NCI-H1417 (cell line): ENCODE measurements at places on chromosomes 6 and 20.

GRCh38 chr6:170010665-170011203 is 259.3 kb downstream of the ERMARD start:
- DNase-seq = no peak

GRCh38 chr6:40444312-40444711 is 142.9 kb downstream of the LRFN2 start:
- DNase-seq = no peak

- DNase-seq = peak; percentile 82
Observed at GRCh38 chr6:10521104-10521808, at the start of gene GCNT2. Gene GCNT2 (plus strand): TSS chr6:10521351. CDS start chr6:10528912, 7,561 bp downstream.

- no peak for DNase-seq
Observed at GRCh38 chr6:111952821-111953540, 79.7 kb upstream of the FYN start.

DNA sequence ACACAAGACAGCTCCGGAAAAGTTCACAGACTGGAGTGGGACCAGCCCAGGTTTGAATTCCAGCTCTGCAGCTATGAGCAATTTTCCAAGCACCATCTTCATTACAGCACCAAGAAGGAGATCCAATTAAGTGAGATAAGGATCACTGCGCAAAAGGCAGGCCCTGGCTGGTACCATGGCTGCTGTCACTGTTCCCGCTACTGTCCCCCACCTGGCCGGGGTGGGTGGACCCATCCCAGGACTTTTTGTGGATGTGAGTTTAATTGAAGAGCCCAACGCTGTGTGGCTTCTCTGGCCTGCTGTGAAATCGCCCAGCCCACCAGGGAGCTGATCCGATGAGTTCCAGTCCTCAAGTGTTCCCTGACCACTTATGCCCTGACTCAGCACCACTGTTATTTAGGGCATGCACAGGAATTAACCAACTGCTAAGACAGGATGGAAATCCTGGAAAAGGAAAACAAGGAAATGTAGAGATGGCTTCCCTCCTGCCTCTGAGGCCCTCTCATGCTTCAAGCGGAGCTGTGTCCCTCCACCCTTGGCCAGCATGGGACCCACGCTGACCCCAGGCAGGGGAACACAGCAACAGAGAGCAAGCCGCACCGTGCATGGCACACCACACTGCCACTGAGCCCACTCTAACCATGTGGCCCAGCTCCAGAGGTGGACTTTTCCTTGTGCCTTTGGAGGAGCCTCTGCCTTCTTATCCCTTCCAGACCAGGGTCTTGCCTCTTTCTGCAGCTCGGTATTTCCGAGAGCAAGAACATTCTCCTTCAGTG is 150.0 kb upstream of the CST7 start:
- DNase-seq = no peak

GRCh38 chr20:46265539-46265938 is 42.8 kb downstream of the CDH22 start:
- no peak for DNase-seq

- no peak for DNase-seq
Observed at GRCh38 chr6:63788569-63788968, 153.0 kb downstream of the PHF3 start.

GRCh38 chr6:166757232-166758135 is 130.4 kb upstream of the RPS6KA2 start:
- peak; percentile 30 for DNase-seq

GRCh38 chr6:71420693-71421328 is 132.2 kb downstream of the OGFRL1 start:
- peak; percentile 92 for DNase-seq

DNA sequence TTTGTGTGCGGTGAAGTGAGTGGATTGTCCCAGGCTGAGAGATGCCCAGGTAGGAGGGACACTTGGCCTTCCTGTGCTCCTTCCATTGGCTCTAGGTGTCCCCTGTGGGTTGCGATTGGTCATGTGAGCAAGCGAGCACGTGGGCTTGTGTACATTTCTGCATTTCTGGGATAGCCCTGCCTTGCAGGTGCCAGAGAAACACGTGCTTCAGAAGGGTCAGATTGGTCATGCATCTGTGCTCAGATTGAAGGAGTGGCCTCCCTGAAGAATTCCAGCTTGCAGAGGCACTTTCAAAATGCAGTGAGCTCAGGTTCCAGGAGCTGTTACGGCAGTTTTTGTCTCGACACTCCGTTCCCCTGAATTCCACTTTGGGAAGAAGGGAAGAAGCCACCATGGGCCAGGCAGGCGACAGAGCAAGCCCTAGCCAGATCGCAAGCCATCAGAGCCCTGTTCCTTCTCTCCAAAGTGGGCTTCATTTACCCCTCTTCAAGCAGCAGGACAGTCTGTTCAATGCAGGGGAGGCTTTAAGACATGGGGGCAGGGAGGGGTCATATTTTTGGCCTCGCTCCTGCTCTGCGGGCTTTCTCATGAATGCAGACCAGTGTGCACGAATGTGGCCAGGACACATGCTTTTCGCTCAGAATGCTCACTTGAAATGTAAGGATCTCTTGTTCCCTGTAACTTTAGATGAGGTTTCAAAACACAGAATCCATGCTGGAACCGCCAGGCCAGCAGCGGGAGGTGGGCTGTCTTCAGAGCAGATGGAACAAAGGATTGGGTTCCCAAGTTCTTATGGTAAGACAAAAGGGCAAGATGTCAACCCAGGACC is 78.6 kb upstream of the AKAP12 start:
- DNase-seq = no peak

DNA sequence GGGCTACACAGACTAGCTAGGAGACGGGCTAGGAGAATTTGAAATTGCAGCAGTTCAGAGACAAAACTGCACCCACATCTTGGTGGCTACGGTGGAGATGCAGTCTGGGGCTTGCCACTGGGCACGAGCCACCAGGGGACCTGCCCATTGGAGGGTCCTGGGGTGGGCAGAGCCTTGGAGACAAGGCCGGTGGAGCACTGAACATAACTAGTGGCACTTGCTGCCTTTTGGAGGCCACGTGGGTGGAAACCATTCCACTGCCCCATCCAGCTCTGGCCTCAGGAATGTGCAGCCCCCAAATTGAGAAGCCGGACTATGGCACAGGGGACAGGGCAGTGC is 113.4 kb downstream of the NFATC2 start:
- no peak for DNase-seq

GRCh38 chr6:89183294-89183693 is 33.9 kb downstream of the GABRR1 start:
- DNase-seq = no peak

DNA sequence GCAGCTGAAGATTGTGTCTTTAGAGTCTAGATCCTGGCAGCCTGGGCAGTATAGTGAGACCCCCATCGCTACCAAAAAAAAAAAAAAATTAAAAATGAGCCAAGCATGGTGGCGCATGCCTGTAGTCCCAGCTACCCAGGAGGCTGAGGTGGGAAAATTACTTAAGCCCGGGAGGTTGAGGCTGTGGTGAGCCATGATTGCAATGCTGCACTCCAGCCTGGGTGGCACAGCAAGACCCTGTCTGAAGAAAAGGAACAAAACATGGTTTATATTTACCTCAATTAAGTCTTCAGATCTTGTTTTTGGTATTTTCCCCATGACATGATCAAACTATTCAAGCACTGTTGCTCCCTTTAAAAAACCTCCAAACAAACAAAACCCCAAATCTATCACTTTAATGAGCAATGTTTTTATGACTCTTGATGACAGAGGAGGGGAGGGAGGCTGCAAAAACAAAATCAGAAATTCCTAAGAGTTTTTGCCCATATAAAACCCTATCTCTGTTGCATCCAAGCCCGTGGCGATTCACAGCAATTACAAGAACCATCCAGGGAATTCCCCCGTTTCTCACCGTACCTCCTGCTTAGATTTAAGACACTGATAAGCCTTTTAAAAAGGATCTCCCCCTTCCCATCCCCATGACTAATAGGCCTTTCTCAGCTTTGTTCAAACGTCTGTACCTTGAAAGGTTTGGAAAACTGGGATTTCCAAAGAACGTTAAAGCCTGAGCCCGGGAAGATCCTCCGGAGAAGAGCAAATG is 259.9 kb downstream of the BMP7 start:
- no peak for DNase-seq

GRCh38 chr20:17560344-17561074 is 9.4 kb upstream of the DSTN start:
- no peak for DNase-seq

DNA sequence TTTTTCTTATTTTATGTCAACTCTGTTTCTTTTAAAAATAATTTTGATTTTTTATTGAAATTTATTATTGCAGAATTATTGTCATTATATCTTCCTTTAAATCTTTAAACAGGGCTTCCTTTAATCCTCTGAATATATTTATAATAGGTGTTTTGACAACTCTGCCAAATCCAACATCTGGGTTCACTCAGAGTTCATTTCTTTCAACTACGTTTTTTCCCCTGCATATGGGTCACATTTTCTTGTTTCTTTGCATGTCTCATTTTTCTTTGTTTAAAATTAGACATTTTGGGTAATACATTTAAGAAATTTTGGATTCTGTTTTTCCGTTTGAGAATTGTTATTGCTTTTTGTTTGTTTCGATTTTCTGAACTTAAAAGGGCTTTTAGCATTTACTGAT is 655.1 kb upstream of the CITED2 start:
- no peak for DNase-seq

GRCh38 chr6:159557031-159557430 is 136.0 kb downstream of the SOD2 start:
- DNase-seq = no peak

DNA sequence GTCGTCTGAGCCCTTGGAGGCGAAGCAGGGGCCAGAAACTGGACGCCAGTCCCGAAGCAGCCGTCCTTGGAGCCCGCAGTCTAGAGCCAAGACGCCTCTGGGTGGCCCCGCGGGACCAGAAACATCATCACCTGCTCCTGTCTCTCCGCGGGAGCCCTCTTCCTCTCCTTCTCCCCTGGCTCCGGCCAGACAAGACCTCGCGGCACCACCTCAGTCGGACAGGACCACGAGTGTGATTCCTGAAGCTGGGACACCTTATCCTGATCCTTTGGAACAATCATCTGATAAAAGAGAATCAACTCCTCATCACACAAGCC is 416 bp downstream of the RSPH4A start:
- peak; percentile 76 for DNase-seq

- no peak for DNase-seq
Observed at GRCh38 chr6:35341557-35341956, 801 bp upstream of the PPARD start.

DNA sequence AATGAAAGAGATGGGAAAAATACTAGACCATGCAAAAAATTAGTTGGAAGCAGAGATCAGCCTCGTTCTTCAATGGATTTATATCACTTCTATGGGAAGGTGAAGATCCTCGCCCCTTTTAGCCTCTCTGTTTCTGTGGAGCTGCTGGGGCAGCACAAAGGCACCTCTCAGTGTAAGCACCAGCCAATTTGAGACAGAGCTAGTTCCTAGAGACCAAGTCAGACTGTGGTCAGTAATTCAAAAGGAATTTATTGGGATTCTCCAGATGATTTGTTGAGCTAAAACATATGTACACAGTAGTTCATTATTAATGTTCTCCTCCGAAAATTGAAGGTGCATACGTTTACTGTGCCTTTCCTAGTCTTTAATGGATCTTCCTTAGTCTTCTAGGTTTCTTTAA is 42.4 kb downstream of the SCGN start:
- no peak for DNase-seq

GRCh38 chr6:100452998-100453397 is 11.7 kb downstream of the SIM1 start:
- DNase-seq = no peak

- DNase-seq = no peak
Observed at GRCh38 chr6:137676888-137677287, 182.7 kb upstream of the OLIG3 start.

GRCh38 chr20:59571151-59571550 is 33.2 kb upstream of the PHACTR3 start:
- DNase-seq = no peak

DNA sequence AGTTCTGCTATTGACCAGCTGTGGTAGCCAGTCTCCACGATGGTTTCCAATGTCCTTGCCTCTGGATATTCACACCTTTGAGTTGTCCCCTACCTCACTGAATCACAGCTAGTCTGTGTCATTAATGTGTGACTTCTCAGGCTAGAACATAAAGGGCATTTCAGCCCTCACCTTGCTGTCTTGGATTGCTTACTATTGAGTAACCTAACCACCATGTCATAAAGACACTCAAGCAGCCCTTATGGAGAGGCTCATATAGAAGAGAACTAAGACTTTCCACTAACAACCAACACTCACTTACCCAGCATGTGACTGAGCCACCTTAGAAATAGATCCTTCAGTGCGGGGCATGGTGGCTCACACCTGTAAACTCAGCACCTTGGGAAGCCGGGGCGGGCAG is 19.1 kb upstream of the ABCC10 start:
- DNase-seq = no peak

DNA sequence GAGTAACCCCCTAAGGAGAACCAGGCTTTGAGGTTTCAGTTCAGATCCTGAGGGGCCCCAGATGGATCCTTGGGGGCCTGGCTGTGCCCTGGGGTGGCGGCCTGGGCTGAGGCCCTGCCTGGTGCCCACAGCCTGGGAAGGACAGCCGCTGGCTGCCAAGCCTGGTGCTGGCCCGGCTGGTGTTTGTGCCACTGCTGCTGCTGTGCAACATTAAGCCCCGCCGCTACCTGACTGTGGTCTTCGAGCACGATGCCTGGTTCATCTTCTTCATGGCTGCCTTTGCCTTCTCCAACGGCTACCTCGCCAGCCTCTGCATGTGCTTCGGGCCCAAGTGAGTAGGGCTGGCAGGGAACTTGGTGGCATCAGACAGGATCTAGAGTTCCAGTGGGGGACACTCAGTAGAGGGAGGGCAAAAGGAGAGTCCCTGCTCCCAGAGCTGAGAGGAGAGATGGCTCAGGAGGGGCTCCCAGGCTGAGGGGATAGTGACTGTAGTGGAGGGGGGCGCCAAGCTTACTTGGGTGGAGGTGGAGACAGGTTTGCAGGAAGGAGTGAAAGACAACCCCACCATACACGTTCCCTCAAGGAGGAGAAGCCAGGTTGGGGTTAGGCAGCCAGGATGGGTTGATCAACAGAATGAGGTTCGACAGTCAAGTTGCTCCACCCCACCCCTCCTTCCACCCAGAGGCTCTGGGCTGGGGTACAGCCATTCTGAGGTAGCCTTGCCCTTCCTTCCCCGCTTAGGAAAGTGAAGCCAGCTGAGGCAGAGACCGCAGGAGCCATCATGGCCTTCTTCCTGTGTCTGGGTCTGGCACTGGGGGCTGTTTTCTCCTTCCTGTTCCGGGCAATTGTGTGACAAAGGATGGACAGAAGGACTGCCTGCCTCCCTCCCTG is 9.5 kb downstream of the SLC29A1 start:
- DNase-seq = no peak

DNA sequence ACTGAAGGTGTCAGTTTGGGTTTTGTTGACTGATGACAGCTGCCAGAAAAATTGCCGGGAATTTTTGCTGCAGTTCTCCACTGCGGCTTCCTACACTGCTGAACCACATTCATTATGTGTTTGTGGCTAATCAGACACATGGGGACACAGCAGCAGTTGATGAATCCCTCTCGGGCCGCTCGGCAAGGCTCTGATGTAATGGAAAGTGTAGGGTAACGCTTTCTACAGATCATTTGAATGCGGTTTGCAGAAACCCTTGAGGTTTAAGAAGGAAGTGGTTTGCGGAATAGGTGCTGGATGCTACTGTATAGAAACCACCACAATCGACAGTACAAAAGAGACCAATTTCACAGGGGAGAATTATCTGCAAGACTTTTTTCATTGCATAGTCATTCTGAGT is 138.7 kb upstream of the SASH1 start:
- peak; percentile 64 for DNase-seq
